ENCODE measurements at places on chromosomes 2 and 18. TPM values are rescaled to one million over a fixed set of nuclear protein-coding genes. Genes with fewer than 3 reads are reported as not detected.

DNA sequence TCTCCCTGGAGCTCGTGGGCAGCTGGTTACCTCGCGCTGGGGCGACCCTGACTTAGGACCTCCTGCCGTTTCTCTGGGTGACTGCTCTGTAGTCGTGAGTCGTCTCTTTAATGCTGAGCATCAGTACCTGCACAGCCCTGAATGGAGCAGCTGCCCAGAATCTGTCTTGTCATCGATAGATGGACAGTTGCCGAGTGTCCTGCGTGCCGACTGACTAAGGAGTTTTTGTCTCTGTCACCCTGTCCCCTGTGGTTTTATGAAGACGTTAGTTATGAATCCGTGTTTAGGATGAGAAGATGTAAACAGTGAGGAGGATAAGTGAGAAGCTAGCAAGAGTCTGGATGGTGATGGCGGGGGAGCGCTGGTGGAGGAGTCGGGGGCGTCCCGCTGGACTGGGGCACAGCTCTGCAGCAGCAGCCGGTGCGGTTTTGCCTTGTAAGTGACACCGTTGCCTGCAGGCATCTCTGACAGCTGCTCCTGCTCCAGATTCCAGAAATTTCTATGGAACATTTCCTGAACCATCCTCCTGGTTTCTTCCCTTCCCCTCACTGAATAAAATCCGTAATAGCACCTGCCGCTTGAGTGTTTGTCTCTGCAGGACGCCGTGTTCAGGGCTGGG lies 13.3 kb downstream of the AGAP1 start:
- peak; percentile 55 for DNase-seq

DNA sequence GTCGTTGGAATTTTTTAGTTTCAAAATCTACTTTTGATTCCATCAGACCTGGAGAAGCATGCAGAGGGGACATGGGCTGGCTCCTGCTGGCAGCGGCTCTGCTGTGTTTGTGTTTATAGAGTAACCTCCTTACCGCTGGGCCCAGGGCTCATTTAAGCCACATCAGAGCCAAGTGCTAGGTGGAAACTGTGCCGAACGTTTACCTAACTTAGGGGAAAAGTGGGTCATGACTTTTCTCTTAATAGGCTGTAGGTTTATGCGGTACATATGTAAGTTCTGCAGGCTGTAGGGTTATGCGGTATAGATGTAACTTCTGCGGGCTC lies 17.7 kb downstream of the CNDP2 start:
- no peak for DNase-seq

GRCh38 chr2:123077101-123077500 lies 948.0 kb upstream of the CNTNAP5 start:
- no peak for DNase-seq

- DNase-seq: no peak
Measured at GRCh38 chr2:23489471-23490322, 104.7 kb downstream of the KLHL29 start.

DNA sequence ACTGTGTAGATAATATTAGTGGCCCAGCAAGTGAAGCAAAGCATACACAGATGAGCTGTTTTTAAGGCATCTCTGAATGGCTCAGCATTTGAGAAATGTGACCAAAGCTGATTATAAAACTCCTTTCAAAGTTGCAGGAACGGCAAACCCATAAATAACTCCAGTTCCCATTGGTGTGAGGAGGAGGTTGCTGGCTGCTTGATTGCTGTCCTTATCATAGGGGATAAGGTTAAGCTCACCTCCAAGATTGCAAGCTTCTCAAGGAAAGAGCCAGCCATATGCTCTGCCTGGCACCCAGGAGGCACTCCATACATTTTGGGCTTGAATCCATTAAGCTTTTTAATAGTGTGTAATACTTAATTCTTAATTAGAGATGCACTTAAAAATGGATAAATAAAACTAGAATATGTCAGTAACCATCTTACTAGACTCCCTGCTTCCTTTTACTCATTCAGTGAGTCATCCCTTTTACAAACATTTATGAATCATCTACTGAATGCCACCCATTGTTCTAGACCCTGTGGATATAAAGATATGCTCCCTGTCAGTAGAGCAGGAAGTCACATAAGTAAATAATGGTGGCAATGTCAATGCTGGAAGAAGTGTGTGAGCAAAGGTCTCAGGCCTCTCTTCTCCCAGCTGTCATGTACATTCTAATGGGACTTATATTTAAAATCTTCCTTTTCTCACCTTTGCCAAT lies 99.3 kb downstream of the SPATS2L start:
- DNase-seq: no peak

GRCh38 chr18:25180973-25181548 lies 170.9 kb downstream of the ZNF521 start:
- DNase-seq: no peak

DNA sequence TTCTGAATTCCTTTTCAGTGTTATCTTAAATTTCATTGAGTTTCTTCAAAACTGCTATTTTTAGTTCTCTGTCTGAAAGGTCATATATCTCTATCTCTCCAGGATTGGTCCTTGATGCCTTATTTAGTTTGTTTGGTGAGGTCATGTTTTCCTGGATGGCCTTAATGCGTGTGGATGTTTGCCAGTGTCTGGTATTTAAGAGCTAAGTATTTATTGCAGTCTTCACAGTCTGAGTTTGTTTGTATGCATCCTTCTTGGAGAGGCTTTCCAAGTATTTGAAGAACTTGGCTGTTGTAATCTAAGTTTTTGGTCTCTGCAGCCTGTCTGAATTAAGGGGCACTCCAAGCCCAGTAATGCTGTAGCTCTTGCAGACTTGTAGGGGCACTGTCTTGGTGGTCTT lies 249.3 kb downstream of the ZNF385B start:
- no peak for DNase-seq

DNA sequence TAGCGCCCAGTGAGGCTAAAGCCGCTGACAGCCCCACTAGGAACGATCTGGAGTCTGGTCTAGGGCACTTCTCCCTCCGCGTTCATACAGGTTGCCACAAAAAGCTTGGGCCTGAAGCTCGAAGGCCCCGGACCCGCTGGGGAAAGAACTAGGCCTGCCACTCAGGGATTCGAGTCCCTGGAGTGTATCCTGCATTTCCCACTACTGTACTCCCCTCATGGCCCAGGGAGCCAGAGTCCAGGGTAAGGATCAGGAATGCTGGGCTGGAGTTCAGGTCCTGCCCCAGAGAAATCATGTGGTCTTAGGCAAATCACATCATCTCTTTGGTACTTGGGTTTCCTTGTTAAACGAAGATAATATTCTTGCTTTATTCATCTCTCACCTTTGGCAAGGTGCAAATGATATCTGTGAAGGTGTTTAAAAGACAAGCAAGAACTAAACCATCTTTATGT lies 1.4 kb upstream of the ZFP36L2 start:
- DNase-seq: no peak

- no peak for DNase-seq
Measured at GRCh38 chr2:191635333-191636234, 42.4 kb upstream of the NABP1 start.

DNA sequence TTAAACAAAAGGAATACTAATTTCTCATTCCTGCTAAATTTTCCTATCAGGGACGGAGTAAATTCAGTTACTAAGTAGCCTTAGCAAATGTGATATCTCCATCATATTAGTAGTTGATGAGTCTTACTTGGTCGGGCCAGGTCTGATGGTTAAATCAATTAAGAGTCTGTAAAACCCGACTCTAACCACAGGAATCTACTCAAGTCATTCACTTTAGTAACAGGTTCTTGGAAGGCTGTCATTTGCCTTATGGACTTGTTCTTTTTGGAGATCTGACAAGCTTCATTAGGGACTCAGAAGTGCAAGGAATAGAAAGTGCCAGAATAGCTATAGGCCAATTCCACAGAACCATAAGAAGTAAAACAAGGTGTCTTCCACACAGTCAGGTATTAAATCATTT lies 119.0 kb downstream of the GCA start:
- DNase-seq: no peak

- no peak for DNase-seq
Measured at GRCh38 chr2:133608291-133608690, 40.0 kb upstream of the NCKAP5 start.

GRCh38 chr2:224104668-224105386 lies 65.7 kb upstream of the SERPINE2 start:
- DNase-seq: no peak

METTL8 gene
- total RNA-seq: 10.9 TPM

IL18RAP gene
- total RNA-seq: not detected

CCBE1 gene
- 0.81 TPM for total RNA-seq

AMMECR1L gene
- 25.2 TPM for total RNA-seq

PAX8 gene
- 1.4 TPM for total RNA-seq

SOCS6 gene
- 12.4 TPM for total RNA-seq

COPS9 gene
- total RNA-seq: 121 TPM

GCKR gene
- 0.61 TPM for total RNA-seq

UCN gene
- total RNA-seq: 1.9 TPM

DES gene
- total RNA-seq: 1.3 TPM

Data from glutamatergic neuron (in vitro differentiated cells).